ENCODE measurements at places on chromosomes 5 and 9.

- no peak for DNase-seq
These were observed 564 bp downstream of the SLC25A25 start for GRCh38 chr9:128068386-128069205.

- DNase-seq, result no peak
These were observed 1680.3 kb downstream of the MAT2B start for GRCh38 chr5:165185716-165186115.

DNA sequence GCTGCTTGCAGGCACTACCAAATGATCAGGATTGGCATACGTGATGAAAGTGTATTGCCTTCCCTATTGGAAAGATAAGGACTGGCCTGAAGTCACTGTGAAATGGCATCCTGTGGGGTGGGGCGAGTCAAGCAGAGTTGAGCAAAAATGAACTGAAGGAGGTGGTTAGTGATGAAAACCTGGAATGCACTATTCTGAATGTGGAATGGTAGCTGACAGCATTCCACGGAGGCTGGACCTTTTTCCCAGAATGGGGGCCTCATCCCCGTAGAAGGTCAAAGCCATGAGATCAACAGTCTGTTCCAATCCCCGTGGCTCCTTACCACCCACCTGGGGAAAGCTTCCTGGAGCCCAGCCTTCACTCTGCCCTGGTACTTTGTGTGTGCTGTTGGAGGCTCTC is 37.7 kb downstream of the ASS1 start:
- DNase-seq, result no peak

GRCh38 chr9:70324963-70325362 is 66.2 kb downstream of the SMC5 start:
- no peak for DNase-seq

GRCh38 chr9:36980148-36980974 is 53.7 kb downstream of the PAX5 start:
- DNase-seq, result peak; percentile 67

DNA sequence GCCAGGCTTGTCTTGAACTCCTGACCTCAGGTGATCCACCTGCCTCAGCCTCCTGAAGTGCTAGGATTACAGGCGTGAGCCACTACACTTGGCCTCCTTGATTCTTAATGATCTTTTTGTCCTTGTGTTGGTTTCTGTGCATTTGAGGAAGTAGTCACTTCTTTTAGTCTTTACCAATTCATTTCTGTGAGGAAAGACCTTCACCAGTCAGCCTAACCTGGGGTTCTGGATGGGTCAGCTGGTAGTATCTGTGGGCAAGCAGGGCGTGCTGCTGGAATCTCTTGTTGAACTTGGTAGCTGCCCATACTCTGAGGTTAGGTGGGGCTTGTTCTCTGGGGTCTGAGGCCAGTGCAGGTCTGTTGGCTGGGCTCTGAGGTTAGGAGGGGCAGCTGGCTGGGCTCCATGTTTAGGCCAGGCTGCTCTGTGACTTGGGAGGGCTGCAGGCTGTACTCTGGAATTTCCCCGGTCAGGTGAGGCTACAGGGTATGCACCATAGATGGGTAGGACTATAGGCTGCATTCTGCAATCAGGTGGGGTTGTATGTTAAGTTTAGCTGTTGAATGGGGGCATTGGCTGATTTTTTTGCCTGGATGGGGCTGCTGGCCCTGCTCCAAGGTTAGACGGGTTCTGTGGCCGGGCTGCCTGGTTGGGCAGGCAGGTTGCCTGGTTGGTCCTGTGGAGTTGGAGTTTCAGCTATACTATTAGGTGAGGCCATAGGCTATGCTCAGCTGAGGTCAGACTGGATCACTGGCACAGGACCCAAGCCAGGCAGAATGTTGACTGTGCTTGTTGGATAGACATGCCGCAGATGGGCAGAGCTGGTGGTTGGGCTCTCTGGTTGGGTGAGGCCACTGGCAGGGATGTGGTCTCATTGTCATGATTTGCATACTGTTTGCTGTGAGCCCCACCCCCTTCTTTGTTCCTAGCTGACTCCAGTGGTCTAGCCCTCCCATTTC is 19.2 kb downstream of the UBAP1 start:
- DNase-seq, result no peak

DNA sequence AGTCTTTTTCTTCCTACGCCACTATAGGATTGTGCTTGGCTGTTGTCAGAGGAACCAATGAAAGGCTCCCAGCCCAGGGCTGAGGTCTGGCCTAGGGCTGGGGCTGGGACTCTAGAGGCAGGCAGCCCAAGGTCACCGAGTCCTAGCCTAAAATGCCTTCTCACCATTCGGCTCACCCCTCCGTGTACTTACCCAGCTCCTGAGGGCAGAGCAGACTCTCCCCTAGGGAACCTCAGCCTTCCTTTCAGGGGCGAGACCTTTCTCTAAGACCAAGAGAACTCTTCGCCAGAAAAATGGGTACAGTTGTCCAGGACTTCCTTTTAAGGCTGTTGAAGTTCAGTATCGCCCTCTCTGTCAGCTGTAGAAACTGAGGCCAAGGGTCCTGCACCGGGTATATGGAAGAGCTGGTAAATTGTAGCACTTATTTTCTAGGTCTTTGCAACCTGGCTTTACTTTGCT is 1.7 kb upstream of the SPRY4 start:
- no peak for DNase-seq

DNA sequence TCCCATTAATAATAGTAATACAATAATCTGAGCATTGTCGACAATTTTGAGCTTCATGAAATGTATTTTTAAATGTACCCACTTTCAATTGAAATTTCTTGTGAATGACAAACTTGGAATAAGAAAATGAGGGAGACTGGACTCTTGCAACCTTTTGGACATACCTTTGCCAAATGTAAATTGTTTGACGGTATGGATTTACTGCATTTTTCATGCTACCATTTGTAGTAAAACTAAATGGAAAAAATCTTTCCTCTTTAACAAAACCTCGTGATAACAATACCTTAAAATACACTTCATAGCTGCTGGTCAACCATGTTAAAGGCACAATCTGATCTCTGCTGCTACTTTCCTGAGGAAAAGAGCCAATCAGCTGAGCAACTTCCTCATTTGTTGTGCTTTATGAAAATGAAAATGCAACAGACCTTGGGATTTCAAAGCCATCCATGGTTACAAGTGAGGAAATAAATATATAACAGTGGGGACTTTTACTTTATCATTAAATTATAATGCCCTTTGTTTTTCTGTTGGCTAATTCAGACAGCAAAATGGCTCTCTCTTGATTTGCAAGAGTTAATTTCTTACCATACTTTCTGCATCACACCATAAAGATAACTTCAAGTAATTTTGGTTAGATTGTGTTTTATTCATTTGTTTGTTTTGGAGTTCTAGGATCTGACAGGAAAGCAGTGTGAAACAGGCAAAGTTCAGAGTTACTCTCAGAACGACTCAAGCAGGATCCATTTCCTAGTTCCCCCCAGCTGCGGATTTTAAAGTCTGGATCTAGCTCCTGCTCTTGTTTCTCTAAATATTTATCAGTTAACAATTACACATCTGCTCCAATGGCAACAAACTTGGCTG is 1.1 kb downstream of the ALDH1A1 start:
- DNase-seq, result no peak

- peak; percentile 45 for DNase-seq
These were observed 523.0 kb downstream of the CSNK1G3 start for GRCh38 chr5:124034963-124035362.

DNA sequence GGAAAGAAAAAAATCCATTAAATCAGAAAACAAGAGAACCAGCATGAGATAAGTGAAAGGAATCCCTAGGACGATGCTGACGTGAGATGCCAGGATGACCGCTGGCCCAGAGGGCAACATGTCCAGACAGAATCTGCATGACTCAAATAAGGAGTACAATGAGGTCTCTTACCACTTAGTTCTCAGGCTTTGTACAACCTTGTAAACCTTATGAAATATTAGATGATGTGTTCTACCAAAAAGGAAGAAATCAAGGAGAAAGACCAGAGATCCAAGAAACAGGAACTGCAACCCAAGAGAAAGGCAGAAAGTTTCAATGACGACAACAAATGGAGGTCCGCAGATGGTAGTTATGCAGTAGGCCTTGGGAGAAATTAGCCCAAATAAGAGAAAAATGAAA is 2.8 kb upstream of the GPR150 start:
- no peak for DNase-seq

DNA sequence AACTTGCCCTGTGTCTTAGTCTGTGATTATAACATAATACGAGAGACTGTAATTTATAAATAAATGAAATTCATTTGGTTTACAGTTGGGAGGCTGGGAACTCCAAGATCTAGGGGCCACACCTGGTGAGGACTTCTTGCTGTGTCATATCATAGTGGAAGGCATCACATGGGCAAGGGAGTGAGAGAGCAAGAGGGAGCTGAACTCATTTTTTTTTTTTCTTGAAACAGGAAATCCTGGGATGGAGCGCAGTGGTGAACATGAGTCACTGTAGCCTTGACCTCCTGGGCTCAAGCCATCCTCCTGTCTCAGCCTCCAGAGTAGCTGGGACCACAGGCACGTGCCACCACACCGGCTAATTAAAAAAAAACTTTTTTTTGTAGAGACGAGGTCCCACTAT is 7.2 kb downstream of the MLANA start:
- DNase-seq, result no peak

GRCh38 chr9:136665111-136665703 is 2.5 kb downstream of the EGFL7 start:
- no peak for DNase-seq

DNA sequence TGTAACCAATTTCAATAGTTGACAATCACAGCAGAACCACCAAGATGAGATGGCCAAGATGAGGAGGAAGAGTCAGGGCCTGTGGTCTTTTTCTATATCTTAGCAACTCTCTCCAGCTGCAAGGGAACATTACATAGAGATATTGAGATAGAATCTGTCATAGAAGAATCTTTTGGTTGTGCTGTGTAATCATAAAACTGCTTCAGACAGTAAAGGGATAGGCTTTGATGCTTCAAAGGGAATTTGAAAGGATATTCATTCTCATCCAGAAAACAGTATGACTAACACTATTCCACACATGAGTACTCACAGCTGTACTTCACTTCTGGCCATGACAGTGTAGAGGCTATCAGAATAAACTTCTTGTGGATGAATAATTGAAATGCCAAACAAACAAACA is 145.9 kb downstream of the YIPF5 start:
- DNase-seq, result no peak

GRCh38 chr9:121718501-121718900 is 67.1 kb downstream of the DAB2IP start:
- no peak for DNase-seq

- DNase-seq, result no peak
These were observed 274.7 kb downstream of the FBXL7 start for GRCh38 chr5:15774632-15775031.

GRCh38 chr9:98912450-98912849 is 31.3 kb upstream of the COL15A1 start:
- DNase-seq, result no peak

GRCh38 chr5:67350618-67351201 is 154.1 kb upstream of the CD180 start:
- peak; percentile 30 for DNase-seq

DNA sequence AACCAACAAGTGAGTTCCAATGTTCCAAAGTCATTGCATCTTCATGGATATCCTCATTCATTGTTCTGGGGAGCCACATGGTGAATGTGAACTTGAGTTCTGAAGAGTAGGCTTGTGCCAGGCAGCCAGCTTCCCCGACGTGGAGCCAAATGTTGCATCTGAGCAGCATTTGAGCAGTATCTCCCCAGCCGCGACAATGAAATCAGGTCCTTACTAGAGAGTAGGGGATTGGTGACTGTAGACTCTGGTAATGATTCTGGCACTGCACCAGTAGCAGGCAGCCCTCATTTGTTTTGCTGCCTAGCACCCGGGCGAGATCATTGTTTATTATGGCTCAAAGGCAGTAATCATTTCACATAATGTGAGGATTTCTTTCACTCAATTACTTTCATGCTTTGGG is 451.4 kb upstream of the C9orf72 start:
- DNase-seq, result no peak

GRCh38 chr9:22483528-22484070 is 37.0 kb downstream of the DMRTA1 start:
- DNase-seq, result no peak

DNA sequence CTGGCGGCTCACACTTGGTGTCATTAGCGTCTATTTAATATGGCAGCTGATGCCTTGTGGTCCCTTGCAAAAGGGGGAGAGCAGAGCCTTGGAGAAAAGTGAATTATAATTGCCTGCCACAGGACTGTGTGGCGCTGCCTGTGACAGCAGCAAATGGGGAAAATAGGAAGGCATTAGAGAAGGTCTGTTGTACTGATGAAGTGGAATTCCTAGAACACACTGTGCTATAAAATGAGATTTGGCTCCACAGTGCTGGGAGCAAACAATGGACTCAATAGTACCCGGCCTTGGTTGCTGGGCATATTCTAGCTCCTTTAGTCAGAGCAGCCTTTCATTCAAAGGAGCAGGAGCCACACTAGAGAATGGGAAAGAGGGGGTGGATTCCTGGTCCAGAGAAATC is 21.3 kb downstream of the SEMA6A start:
- DNase-seq, result no peak

- no peak for DNase-seq
These were observed 96.9 kb downstream of the DENND1A start for GRCh38 chr9:123832858-123833650.

DNA sequence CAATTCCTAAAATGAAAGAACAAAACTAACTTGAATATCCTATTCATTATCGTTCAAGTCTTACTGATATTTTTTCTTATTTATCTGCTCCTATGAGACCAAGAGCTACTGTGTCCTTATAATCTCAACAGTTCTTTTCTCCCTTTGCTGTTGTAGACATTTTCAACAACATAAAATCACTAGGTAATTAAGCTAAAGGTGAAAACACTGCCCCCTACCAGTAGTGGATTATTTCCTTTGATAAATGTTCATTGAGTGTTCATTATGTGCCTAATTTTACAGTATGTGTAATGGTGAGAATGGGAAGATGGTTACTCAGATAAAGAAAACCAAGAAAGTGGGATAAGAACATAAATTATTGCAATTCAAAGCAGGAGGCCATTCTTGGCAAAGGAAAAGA is 41.4 kb upstream of the PAPPA start:
- no peak for DNase-seq

- DNase-seq, result no peak
These were observed 576.3 kb downstream of the PDE4D start for GRCh38 chr5:59317023-59317773.

- DNase-seq, result no peak
These were observed 52.4 kb downstream of the MRPS27 start for GRCh38 chr5:72267685-72268084.

Data from NCI-H1930 (cell line).